CD14-positive monocyte (primary cell): ENCODE measurements at places on chromosomes 12 and 14. TPM values are rescaled to one million over a fixed set of nuclear protein-coding genes. Genes with fewer than 3 reads are reported as not detected.

- H3K4me3 ChIP-seq, result no peak overlapping the region
- no peaks in the 10 kb centered on the region for H3K4me1 ChIP-seq
- no peak overlapping the region for H3K27ac ChIP-seq
- no peak for DNase-seq
- H3K36me3 ChIP-seq, result no peaks in the 10 kb centered on the region
- H3K27me3 ChIP-seq, result no peaks in the 10 kb centered on the region
Observed at GRCh38 chr14:97975216-97975615, 1178.0 kb downstream of the VRK1 start.

DNA sequence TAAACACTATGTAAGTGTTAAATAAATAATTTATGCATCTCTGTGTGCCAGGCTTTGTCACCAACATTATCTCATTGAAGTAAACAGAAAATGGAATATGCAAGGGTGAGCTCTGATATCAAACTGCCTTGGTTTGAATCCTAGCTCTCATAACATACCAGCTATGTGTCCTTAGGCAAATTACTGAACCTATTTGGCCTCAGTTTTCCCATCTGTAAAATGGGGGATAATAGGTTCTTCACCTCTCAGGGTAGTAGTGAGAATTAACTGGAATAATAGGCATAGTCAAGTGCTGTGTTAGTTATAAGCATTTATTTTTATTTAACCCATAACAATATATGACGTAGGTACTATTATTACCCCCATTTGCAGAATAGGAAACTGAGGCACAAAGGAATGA is 190.8 kb upstream of the SRRM4 start:
- no peak overlapping the region for H3K4me3 ChIP-seq
- DNase-seq, result no peak
- no peaks in the 10 kb centered on the region for H3K27me3 ChIP-seq
- no peak overlapping the region for H3K27ac ChIP-seq

GRCh38 chr14:39442293-39442692 is 10.1 kb upstream of the FBXO33 start:
- H3K36me3 ChIP-seq, result no peaks in the 10 kb centered on the region
- DNase-seq, result no peak
- no peaks in the 10 kb centered on the region for H3K27me3 ChIP-seq
- H3K27ac ChIP-seq, result no peak overlapping the region
- no peak overlapping the region for H3K4me3 ChIP-seq

- no peaks in the 10 kb centered on the region for H3K36me3 ChIP-seq
- H3K27me3 ChIP-seq, result no peaks in the 10 kb centered on the region
- no peak for DNase-seq
- H3K27ac ChIP-seq, result no peak overlapping the region
Observed at GRCh38 chr12:29072631-29073030, 76.4 kb upstream of the FAR2 start.

DNA sequence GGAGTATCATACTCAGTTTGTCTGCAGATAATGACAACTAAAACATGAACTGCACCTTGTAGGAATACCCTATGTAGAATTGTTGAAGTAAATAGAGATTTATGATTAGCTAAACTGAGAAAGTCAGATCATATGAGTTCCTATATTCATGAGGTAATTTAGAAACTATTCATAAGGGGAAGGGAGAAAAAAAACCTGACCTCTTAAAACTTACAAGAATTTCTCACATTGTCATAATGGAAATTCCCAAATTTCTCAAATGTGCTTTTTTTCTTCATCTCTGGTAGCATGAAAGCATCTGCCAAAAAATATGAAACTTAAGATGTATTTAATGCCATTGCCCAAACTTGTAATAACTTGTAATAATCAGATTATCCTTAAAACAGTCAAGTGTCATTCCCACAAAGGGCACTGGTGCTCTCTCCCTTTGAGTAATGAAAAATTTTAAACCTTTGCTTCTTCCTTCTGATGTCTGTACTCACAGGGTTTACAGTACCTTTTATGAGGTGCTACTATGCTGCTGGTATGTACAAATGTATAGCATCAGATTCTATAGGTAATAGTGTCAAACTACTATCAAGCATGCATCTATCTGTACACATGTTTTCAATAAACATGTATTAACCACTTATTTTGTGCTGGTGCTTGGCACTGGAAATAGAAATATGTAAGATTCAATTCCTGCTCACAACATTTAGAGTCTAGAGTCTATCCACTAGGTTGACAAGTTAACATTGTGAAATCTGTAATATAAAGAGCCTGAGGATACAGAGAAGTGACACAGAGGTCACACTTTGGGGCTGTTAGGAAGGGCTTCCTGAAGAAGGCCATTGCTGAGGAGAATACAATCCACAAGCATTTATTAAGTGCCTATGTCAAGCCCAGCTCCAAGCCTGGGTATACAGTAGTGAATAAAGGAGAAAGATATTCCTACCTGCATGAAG is 17.4 kb upstream of the DRAM1 start:
- no peak for DNase-seq
- no peaks in the 10 kb centered on the region for H3K36me3 ChIP-seq
- no peaks in the 10 kb centered on the region for H3K27me3 ChIP-seq
- no peak overlapping the region for H3K27ac ChIP-seq
- H3K4me1 ChIP-seq, result peaks cover 59% of the 10 kb centered on the region
- no peak overlapping the region for H3K4me3 ChIP-seq

DNA sequence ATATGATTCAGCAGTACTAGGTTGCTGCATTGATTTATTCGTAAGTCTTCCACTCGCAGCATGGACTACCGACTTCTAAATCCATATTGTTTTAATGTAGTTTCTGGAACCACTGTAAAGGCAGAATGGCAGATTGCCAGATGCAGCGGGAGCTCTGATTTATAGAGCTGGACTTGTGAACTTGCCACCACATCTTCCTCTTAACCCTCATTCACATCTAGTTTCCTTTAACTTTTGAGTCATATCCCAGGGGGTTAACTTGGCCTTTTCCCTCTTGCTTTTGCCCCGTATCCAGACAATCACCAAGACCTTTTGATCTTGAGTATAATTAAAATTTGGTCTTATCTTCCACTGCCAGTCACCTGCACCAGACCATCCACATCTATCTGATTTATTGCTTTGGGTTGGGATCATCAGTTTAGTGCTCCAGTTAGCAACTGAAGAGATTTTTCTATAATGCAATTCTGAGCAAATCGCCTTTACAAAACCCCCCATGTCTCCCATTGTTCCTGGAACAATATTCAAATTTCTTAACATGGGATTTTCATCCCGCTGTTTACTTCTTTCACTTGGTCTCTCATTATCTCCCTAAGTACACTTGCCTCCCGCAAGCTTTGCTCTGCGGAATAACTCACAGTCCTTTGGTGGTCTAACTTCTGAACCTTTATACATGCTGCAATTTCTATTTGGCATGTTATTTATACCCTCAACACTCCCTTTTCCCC is 130.5 kb downstream of the ACSS3 start:
- DNase-seq, result no peak
- H3K4me1 ChIP-seq, result no peaks in the 10 kb centered on the region
- H3K4me3 ChIP-seq, result no peak overlapping the region
- no peaks in the 10 kb centered on the region for H3K36me3 ChIP-seq
- H3K27me3 ChIP-seq, result no peaks in the 10 kb centered on the region
- H3K27ac ChIP-seq, result no peak overlapping the region

DNA sequence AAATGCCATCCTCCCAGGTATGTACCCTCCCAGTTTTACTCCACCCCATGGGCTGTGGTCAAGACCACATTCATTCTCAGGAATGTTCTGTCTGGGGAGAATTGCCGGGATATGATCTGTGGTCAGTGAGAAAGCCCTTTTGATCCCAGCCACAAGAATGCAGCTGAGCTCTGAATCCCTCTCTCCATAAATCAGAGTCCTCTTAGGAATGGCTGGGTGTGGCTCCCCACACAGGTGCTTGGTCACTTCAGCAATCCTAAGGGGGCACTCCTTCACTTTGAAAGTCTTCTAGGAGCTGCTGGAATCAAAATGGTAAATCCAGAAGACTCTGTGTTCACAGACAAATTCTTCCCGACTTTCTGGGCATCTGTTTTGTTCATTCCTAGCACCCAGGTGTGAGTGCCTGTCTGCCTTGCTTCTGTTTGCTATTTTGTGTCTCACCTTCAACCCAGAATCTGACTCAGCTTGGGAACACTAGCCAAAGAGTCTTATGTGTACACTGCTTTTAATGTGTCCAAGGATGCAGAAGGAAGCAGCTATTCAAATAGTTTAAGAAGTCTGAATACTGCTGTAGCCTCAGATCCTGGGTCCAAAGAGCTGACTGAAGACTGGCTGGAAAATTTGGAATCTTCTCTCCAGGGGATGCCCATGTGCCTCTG is 144.6 kb upstream of the CDKN3 start:
- no peaks in the 10 kb centered on the region for H3K36me3 ChIP-seq
- H3K4me3 ChIP-seq, result no peak overlapping the region
- no peak overlapping the region for H3K27ac ChIP-seq
- no peaks in the 10 kb centered on the region for H3K4me1 ChIP-seq
- DNase-seq, result no peak

DNA sequence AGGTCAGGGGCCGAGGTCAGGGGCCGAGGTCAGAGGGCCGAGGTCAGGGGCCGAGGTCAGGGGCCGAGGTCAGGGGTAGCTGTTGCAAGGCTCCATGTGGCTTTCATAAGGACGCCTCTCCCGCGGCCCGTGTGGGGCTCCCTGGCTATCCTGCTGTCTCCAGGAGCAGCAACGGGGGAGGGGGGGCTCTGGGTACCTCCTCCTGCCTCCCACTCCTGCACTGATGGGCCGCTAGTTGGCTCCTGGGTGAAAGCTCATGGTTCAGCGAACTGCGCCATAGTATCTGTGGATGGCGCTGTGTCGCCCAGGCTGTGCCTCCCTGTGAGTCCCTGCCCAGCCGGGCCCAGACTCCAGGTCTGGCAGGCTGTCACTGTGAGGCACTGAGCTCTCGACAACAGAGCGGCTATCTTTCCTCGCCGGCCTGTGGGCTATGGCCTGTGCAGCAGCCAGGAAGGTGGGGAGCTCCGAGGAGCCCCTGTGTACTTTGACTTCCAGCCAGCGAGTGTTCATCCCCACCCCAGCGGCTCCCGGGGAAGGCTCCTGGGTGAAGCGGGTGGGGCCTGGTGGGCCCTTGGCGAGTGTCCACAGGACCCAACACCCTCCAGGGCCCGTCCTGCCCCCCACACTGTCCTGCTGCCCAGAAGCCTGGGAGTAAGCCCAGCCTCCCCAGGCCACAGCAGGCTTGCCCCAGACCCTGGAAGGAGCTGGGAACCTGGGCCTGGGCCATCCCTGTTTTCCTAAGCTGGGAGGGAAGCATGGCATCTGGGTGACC is 8.1 kb downstream of the RFLNA start:
- no peak for DNase-seq
- H3K27ac ChIP-seq, result no peak overlapping the region
- no peak overlapping the region for H3K4me3 ChIP-seq
- H3K36me3 ChIP-seq, result no peaks in the 10 kb centered on the region
- H3K27me3 ChIP-seq, result no peaks in the 10 kb centered on the region
- H3K4me1 ChIP-seq, result no peaks in the 10 kb centered on the region

- H3K27me3 ChIP-seq, result no peaks in the 10 kb centered on the region
- H3K4me1 ChIP-seq, result no peaks in the 10 kb centered on the region
- no peak for DNase-seq
- no peak overlapping the region for H3K4me3 ChIP-seq
- H3K27ac ChIP-seq, result no peak overlapping the region
Observed at GRCh38 chr14:104542871-104543830, 36.4 kb upstream of the C14orf180 start.

DNA sequence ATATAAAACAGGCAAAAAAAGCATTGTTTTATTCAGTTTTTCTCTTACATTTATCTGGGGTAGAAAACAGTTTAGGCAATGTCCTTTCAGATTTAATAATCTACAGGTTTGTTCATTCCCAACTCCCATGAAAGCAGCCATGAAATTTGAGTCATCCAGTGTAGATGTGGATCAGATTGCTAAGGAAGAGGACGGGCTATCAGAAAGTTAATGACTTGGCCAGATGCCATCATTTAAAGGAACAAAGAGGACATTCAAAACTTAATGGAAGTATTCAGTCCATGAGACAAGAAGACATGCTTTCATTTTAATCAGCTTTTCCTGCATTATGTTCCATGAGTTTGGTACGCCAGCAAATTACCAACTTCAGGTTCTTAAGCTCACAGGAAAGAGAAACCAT is 31.1 kb upstream of the POC1B start:
- H3K4me3 ChIP-seq, result no peak overlapping the region
- H3K27me3 ChIP-seq, result no peaks in the 10 kb centered on the region
- H3K36me3 ChIP-seq, result no peaks in the 10 kb centered on the region
- no peaks in the 10 kb centered on the region for H3K4me1 ChIP-seq
- no peak for DNase-seq

DNA sequence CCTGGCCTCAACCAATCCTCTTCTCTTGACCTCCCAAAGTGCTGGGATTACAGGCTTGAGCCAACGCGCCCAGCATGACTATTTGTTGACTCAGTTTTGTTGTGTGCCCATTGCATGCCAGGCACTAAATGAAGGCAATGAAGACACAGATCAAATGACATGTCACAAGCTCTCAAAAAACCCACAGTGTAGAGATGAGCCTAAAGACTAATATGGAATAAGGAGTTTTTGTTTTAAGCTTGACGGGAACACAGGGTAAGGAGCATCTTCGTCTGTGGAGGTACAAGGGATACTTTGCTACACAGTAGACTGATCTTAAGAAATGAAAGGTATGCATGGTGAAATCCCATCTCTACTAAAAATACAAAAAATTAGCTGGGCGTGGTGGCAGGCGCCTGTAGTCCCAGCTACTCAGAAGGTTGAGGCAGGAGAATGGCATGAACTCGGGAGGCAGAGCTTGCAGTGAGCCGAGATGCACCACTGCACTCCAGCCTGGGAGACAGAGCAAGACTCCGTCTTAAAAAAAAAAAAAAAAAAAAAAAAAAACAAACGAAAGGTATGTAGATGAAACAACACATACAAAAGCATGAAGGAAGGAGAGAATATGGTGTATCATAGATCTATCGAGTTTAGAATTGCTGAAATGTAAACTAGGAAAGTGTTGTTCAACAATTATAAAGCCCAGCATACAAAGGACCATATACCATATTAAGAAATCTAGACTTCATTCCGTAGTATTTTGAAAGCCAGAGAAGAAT is 122.1 kb upstream of the PTPRB start:
- no peaks in the 10 kb centered on the region for H3K27me3 ChIP-seq
- no peak overlapping the region for H3K4me3 ChIP-seq
- no peaks in the 10 kb centered on the region for H3K4me1 ChIP-seq
- no peak for DNase-seq

- no peaks in the 10 kb centered on the region for H3K27me3 ChIP-seq
- H3K4me1 ChIP-seq, result no peaks in the 10 kb centered on the region
- no peak for DNase-seq
- no peak overlapping the region for H3K27ac ChIP-seq
- H3K36me3 ChIP-seq, result no peaks in the 10 kb centered on the region
- no peak overlapping the region for H3K4me3 ChIP-seq
Observed at GRCh38 chr14:26917086-26917485, 319.3 kb upstream of the NOVA1 start.

Gene AHNAK2
- polyA plus RNA-seq, result not detected

Gene TAS2R8
- not detected for polyA plus RNA-seq

Gene NABP2
- 10.1 and 13.0 TPM in 2 replicates for polyA plus RNA-seq

Gene FLVCR2
- polyA plus RNA-seq, result 36.6 TPM

Gene ASCL1
- not detected for polyA plus RNA-seq

Gene OTUB2
- polyA plus RNA-seq, result 0.28 TPM

Gene EFS
- polyA plus RNA-seq, result not detected

Gene POLE2
- polyA plus RNA-seq, result 0.18 TPM

Gene WNT1
- not detected for polyA plus RNA-seq

Gene GLT8D2
- polyA plus RNA-seq, result not detected

Gene RPS6KA5
- polyA plus RNA-seq, result 7.9 TPM

Gene BEST3
- not detected in 2 replicates for polyA plus RNA-seq
